Ovary (tissue), 10 donors: ENCODE measurements at places on chromosomes 1 and 21. TPM values are rescaled to one million over a fixed set of nuclear protein-coding genes. Genes with fewer than 3 reads are reported as not detected.

- H3K36me3 ChIP-seq, result no peaks in the 10 kb centered on the region
- no peaks in the 10 kb centered on the region for H3K27me3 ChIP-seq
- H3K4me1 ChIP-seq, result no peaks in the 10 kb centered on the region
- peak; percentile 55 for DNase-seq
These were observed 27.4 kb upstream of the COQ8A start for GRCh38 chr1:226912587-226913176.

DNA sequence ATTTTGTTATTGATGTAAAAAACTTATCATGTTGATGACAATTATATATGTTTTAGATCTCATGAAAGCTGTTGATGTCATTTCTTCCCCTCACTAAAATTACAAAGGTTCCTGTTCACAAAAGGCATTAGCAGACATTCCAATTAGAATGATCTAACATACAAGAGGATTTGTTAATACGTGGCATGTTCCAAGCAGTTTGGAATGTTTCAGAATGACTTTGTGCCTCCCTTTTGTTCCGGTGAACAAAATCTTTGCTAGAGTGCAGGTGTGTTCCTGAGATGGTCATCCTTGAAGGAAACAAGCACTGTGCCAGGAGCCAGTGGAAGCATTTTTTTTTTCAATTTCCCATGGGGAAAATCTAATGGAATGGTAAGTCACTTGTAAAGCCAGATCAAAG lies 108.0 kb upstream of the KCTD3 start:
- no peak overlapping the region for H3K27ac ChIP-seq
- H3K4me1 ChIP-seq, result no peaks in the 10 kb centered on the region
- DNase-seq, result no peak
- no peaks in the 10 kb centered on the region for H3K36me3 ChIP-seq
- H3K27me3 ChIP-seq, result no peaks in the 10 kb centered on the region

DNA sequence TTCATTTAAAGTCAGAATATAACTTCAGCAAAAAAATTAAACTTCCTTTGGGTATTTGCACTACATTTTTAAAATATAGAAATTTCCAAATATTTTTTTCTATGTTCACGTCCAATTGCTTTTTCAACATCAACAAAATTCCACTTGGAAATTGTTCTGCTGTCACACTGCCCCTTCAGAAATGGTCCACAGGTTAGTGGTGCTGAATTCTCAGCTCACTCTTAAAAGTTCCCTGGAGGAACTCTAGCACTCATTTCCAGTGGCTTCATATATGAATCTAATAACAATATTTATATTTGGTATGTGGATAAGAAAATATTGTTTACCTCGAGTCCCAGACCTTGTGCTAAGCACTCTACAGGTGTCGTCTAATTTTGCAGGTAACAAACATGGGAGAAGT lies 27.4 kb upstream of the VAV3 start:
- no peak overlapping the region for H3K4me3 ChIP-seq
- H3K27ac ChIP-seq, result no peak overlapping the region
- H3K36me3 ChIP-seq, result no peaks in the 10 kb centered on the region
- H3K27me3 ChIP-seq, result no peaks in the 10 kb centered on the region

The CAMTA1 gene
- total RNA-seq, result 67.4 TPM

The CFHR5 gene
- total RNA-seq, result not detected

The CELA2A gene
- total RNA-seq, result not detected

The ILDR2 gene
- 1.3 TPM for total RNA-seq
